Fibroblast of skin of scalp (primary cell): ENCODE measurements at places on chromosomes 5 and 9.

GRCh38 chr9:127970401-127971313, 10.1 kb downstream of the EEIG1 start:
- DNase-seq = no peak

DNA sequence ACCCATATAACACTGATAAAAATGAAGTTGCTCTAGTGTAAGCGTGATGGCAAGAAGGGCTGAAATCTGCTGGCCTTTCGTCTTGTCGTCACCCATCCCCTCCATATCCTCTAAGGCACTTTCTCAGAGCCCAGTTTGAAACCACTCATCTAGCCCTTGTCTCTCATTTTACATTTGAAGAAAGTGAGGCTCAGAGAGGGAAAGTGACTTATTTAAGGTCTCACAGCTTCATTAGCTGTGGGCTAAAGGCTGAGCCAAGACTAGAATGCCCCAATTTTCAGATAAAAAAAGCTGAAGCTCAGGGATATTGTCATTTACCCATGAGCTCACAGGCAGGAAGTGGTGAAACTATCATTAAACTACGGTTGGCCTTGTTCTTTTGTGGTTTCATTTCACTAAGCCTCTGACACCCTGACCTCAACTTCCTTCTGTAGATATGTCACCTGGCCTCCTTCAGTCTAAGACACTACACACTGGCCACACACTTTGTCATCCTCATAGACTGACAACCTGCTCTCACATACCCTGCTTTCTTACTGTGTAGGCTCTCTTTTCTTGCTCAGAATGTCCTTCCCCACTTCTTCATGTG, 176.7 kb upstream of the DMAC1 start:
- DNase-seq = no peak

- DNase-seq = no peak
These were observed 15.2 kb downstream of the TSTD2 start for GRCh38 chr9:97617939-97618416.

DNA sequence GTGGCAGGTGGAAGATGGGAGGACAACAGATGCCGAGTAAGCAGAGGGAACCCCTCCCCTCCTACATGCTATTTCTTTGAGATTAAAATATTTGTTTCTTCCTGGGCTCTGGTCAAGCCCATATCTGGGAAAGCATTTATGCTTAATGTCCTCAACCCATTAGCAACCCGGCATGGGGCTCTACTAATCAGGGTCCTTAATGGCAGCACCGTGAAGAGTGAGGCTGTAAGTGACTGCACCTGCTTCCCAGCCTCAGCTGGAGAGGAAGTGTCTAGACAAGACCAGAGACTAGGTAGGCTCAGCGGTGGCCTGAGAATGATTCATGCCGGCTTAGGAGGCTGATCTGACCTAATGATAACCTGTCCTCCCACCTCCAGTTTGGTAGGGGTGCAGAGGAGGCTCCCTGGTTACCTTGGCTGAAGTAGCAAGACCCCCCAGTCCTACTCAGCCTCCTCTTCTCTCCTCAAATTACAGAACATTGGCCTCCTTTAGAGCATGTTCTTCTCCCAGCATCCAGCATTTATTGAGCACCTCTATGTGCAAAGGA, 61.3 kb upstream of the HSPA9 start:
- no peak for DNase-seq

GRCh38 chr9:8651846-8652215, 852.3 kb upstream of the DMAC1 start:
- DNase-seq = no peak

GRCh38 chr5:179275381-179275878, 69.8 kb downstream of the ADAMTS2 start:
- DNase-seq = no peak

DNA sequence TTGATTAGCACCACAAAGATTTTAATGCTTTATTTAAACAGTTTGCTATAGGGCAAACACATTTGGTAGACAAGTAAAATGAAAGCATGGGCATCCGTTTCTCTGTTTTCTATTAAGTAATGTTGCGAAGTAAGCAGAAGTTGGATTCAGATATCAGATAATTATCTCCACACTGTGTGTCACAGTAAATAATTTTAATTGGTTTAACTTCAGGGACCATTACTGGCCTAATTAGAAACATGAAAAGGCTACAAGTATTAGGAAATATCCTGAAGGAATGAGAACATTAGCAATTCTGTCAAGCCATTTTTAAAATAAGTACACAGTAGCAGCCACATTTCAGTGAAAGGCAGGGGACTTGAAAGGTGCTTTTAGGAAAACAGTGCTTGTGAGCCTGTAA, 975.4 kb downstream of the NR2F1-AS1 start:
- no peak for DNase-seq

DNA sequence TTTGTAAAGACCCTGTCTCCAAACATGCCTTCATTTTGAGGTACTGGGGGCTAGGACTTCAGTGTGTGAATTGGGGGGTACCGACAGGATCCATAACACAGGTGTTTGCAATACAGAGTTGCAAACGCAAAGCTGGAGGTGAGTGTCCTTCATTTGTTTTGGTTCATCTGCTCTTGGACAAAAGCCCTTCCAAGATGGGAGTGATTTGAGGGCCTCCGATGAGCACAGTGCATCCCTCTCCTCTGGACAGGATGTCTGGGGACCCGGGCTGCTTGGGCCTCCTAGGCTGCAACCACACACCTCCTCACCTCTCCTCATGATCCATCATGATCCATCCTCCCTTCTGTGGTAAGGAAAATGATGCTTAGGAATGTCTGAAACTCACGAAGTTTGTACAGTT, 23.8 kb downstream of the FGD3 start:
- no peak for DNase-seq
